ENCODE measurements at places on chromosomes 12 and 14.
A peak's percentile ranks its signal among the peaks of the same experiment; 100 is the strongest.

DNA sequence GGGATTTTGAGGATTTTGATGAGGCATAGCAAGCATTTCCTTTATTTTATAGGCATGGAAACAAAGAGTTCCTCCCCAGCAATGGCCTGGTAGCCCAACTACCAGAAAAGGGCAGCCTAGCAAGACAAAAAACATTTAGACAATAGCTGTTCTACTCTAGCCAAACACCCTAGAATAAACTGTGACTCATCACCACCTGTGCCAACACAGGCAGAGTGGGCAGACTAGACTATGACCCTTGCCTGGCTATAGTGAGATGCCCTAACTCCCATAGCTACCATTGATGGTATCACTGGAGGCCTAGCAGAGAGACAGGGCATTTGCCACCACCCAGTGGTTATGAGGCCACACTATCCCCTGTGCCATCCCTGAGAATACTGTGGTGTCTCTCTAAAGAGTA lies 15.5 kb upstream of the CCER1 start:
- no peak for DNase-seq

DNA sequence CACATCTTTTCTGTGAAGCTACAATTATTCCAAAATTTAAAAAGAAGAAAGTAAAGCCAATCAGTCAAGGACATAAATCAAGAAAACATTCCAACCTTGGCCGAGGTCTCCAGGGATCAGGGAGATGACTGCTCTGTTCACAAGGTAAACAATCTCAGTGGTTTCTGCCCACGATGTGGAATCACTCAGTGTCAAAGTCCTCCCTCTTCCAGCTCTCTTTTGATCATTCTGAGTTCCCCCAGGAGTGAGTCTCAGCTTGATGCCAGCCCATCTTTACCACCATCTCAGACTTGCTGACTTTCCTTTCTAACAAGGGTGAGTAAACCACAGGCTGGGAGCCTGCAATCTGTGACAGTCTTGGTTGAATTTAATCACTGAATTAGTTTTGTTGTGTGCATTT lies 4.8 kb upstream of the SERPINA9 start:
- no peak for DNase-seq

- no peak for DNase-seq
These were observed 156.4 kb downstream of the NEDD1 start for GRCh38 chr12:97063292-97063935.

GRCh38 chr12:124379938-124380754 lies 85.3 kb downstream of the RFLNA start:
- DNase-seq, result no peak

DNA sequence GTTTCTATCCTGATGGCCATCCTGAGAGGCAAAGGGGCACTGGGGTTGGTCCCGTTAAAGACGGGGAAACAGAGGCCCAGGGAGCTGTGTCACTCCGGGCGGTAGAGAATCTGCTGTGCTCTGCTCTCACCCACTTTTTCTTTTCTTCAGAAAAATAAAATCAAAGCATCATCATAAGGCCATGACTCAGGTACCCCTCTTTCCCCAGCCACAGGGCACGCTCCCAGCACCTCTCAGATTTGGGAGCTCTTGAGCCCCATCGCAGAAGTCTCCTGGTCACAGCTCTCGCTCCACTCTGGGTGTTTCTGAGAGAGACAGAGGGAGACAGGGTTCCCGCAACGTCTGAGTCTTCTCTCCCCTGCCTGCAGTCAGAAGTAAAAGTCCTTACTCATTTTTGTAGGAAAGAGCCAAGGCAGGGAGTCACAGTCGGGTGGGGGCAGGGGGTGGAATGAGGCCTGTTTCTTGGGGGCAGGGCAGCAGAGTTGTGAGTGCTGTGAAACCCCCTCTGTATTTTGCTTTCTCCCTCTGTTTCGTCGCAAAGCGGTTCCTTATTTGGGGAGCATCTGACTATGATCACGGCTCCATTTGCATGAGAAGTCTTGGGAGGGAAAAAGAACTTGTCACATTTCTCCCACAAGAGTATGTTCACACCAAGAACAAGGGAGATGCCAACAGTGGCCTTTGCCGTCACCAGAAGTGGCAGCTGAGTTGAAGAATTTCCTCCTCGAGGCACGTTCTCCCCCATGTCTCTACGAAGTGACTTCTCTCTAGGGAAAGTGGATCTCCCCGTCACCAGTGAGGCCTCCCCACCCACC lies 139.0 kb downstream of the BCL11B start:
- no peak for DNase-seq

DNA sequence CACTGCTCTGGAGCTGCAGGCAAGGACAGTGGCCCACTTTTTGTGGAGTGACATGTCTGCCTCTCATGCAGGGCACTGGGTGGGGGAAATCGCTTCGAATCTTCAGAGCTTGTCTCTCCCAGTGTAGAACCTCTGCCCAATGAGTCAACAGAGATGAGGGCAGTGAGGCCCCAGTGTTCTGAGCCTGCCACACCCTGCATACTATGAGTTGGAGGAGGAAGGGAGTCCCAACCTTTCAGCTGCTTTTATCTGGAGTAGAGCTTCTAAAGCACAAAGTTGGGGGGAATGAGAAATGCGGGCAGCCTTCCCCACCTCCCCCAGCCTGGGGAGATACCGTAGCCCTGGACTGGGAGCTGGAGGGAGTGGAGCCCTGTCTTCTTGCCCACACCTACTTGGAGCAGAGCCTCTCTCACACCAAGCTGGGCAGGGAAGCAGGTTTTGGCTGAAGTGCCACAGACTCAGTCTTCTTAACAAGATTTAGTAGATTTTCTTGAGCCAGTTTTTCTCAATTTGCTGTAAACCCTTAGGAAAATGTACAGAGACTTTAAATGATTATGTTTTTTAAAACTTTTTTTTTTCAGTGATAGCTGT lies 159.1 kb downstream of the ADGRD1 start:
- peak; percentile 33 for DNase-seq

GRCh38 chr12:12564911-12565310 lies 2.2 kb upstream of the DUSP16 start:
- no peak for DNase-seq

DNA sequence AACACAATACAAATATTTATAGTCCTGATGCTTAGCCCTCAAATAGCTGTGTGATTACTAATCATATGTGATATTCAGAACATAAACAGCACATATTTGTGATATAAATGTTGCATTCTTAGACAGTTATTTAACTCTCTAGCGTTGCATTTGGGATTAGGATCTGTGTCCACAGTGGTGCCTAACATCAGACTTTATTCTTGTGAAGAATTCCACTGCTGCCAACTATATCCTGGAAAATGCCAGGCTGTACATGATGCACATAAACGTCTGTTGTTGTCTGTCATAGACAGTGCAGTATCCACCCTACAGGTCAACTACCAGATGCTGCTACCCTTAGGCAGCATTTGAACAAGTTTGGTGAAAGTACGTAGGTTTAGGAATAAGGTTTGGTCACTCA lies 39.0 kb downstream of the SLC38A4 start:
- no peak for DNase-seq

GRCh38 chr12:19387161-19387560 lies 52.1 kb upstream of the AEBP2 start:
- no peak for DNase-seq

DNA sequence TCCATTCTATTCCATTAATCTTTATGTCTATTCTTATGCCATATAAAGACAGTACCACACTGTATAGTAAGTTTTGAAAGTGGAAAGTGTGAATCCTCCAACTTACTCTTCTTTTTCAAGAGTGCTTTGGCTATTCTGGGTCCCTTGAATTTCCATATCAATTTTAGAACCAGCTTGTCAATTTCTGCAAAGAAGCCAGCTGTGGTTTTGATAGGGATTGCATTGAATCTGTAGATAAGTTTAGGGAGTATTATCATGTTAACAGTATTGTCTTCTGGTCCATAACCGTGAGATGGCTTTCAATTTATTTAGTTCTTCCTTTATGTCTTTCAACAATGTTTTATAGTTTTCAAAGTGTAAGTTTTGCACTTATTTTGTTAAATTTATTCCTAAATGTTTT lies 34.2 kb upstream of the GCH1 start:
- DNase-seq, result no peak

GRCh38 chr12:67088401-67089118 lies 180.6 kb upstream of the CAND1 start:
- no peak for DNase-seq

GRCh38 chr14:89551432-89551831 lies 134.4 kb upstream of the FOXN3 start:
- DNase-seq, result no peak

- no peak for DNase-seq
These were observed 18.9 kb downstream of the FOS start for GRCh38 chr14:75297411-75298040.

DNA sequence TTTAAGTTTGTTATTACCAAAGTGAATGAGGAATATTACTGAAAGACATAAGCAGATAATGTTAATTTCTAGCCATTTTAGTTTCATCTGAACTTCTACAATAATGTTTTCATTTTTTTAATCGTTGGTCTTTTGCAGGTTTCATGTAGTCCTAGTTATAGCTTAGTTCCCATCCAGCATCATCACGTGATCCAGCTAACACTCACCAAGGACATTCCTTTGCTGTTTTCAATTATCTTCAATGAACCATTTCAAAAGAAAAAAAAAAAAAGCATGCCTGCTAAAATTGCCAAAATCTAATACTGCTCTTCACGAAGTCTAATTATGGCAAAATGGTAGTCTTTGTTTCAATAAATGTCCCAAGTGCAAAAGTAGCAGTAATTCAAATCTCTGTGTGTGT lies 187.7 kb upstream of the ATXN7L3B start:
- DNase-seq, result no peak

GRCh38 chr14:40367717-40368116 lies 935.5 kb upstream of the FBXO33 start:
- no peak for DNase-seq

DNA sequence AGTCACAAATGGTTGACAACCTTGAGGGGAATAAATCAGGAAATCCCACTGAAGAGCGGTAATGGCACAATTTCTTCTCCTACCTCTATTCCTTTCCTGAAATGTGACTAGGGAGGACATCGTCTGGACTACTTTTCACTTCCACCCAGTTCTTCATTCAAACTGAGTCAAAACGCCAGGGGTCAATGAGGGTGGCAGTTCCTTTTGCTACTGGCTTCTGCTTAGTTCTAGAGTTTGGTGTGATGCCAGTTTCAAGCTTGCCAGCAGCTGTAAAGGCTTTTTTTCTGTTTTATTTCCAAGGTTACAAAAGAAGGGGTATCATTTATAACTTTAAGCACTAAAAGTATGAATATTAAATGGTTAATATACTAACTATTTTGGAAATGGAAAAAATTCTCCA lies 286.5 kb downstream of the SOX5 start:
- DNase-seq, result no peak
